Mammary epithelial cell (primary cell): ENCODE measurements at places on chromosomes 16 and 17.

DNA sequence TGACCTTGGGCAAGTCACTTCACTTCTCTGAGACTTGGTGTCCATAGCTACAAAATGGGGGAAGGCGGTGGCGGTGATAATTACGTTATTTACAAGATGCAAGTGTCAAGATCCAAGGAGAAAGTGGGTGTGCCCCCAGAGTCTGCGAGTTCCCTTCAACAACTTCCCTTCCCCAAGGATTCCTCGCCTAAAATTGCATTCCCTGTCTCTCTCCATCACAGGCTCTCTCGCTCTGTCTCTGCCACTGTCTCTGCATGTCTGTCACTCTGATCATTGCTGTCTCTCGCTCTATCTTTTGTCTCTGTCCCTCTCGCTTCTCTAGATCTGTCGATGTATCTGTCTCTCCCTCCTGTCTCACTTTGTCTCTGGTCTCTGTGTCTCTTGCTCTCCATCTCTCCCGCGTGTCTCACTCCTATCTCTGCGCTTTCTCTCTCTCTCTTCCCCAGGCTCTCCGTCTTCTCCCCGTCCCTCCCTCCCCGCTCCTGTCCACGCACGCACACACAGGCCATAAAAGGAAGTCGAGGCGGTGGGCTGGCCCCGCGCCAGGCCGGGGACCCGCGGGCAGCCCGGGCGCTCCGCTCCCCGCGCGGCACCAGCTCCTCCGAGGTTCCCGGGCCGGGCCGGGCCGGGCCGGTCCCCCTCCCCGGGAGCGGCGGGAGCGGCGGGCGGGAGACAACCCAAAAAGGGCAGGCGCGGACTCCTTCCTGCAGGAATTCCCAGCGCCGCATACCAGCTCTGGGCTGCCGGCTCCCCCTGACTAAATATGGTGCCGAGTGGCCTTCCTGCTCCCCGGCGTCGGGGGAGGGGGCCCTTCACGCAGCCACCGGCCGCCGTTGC lies 1.1 kb upstream of the MYH11 start:
- no peak for DNase-seq

GRCh38 chr16:14606102-14606501 lies 24.0 kb downstream of the PARN start:
- DNase-seq, result no peak

DNA sequence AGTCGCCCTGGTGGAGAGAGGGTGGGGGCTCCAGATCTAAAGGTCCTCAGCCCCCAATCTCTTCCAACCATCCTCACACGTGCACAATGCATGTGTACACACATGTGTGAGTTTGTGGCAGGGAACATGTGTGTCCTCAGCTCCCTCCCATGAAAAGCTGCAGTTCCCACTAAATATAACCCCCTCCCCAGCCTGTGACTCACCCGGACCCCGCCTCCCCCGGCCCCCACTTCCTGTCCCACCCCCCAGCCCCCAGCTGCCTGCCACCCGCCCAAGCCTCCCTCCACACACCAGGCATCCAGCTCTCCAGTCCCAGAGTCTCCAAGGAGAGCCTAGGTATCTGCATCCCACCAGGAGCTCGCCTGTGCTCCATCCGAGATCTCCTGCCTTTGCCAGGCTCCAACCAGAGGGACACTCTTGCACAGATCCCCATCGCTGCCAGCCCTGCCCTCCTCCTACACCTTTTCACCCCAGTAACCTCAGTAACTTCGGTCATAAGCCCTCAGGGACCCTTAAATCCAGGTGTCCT lies 3.9 kb downstream of the DLG4 start:
- no peak for DNase-seq

DNA sequence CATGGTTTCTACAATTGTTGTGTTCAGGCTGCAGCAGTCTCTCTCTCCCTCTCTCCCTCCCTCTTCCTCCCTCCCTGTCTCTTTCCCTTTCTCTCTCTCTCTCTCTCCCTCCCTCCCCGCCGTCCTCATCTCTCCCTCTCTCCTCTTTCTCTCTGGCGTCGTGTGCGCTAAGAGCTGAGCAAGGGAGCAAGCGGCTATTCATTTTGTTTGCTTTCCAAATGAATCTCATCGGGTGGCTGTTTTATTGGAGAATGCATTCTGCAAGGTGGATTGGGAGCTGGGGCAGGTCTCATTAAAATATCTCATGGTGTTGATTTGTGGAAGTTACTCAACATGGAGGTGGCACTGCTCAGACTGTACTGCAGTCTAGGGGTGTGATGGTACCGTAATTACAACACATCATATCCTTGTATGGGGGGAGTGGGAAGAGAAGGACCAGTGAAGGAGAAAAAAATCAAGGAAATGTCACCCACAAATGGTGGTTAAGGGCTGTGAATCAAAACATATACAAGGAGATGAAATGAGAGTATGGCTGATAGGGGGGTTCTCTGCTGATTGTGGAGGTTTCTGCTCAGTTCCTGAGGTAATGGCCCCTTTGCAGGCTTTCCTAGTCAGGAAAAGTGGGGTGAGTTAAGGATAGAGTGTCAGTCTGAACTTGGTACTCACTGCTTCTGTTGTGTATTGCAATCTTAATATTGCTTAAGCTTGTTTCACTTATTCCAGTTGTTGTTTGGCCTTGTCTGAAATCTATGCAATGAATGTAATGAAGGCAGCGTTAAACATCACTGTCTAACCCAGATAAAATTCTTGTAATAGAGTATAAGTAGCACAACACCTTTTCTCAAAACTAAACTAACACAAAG lies 2.7 kb downstream of the MSL1 start:
- peak; percentile 26 for DNase-seq

DNA sequence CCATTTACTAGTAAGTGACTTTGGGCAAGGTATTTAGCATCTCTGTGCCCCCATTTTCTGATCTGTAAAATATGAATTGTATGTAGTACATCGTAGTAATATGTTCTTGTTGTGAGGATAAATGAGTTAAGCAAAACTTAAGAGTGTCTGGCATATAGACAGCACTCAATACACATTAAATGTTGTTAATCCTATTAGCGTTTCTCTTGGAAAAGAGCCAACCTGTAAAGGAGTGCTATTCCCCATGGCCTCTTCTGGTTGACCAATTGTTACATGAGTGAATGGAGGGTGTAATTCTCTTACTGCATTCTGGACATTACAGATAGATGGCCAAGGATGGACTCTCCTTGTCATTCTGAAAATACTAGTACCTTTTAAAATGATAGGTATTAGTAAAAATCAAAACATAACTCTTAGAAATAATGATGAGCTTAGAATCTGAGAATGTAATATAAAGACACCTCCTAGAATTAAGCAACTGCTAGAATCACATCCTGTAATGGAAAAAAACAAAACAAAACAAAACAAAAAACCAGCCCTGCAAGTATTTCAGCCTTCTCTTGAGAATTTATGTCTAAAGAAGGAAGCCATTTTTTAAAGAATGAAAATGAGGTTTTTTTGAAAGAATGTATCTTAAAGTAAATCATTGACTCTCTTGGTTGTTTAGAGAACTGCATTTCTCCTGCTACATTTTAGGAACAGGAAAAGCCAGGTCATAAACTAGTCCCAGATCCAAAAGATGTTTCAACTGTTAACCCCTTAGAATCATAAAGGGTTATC lies 30.5 kb downstream of the IQCK start:
- no peak for DNase-seq

DNA sequence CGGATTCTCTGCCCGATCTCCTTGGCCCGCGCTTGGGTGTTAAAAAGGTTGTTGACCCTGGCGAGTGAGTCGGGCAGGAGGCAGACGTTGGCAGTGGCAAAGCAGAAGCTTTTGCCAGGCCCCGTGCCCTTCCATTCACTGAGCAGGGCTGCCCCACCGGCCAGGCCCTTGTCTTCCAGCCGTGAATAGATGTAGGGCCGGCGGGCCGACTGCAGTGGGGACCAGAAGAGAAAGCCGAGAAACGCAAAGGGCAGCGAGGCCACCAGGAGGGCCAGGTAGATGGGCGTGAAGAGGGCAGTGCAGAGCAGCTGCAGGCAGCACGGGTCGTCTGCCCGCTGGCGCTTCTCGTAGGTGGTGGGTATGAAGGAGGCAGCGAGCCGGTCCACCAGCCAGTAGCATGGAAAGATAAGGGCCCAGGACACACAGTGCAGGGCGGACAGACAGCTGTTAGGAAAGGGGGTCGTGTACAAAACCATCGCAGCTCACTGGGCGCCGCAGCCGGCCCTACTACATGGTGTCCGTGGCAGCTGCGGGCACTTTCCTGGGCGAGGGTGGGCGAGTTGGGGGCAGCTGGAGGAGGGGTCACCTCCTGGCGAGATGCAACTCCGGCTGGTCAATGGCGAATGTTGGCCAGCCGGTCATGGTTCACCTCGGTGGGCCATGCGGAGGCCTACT lies 61.0 kb downstream of the PRMT7 start:
- DNase-seq, result no peak

DNA sequence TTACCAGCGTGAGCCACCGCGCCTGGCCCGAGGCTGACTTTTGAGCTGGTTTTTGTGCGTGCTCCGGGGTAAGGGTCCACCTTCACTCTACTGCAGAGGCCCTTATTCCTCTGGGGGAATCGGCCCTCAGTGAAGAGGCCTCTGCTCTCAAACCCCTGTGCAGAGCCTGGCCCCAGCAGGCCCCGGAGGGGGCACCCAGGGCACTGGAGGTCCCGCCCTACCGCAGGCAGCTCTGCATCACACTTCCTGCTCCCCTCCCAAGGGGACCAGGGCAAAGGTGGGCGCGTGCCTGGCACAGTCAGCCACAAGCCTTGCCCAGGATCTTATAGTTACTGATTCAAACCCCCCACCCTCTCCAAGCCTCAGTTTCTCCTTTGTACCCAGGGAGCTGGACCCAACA lies 3.6 kb upstream of the UBE2I start:
- no peak for DNase-seq
